Left colon (tissue), 2 donors: ENCODE measurements at places on chromosomes 6 and 20.
A peak's percentile ranks its signal among the peaks of the same experiment; 100 is the strongest.

GRCh38 chr20:38325905-38326304, 20.4 kb upstream of the LBP start:
- DNase-seq = no peak

GRCh38 chr20:19953606-19954005, 63.6 kb upstream of the NAA20 start:
- no peak for DNase-seq

- DNase-seq = no peak
These were observed 57.8 kb downstream of the KIZ start for GRCh38 chr20:21183722-21184121.

GRCh38 chr20:58483051-58483450, 32.1 kb downstream of the APCDD1L start:
- DNase-seq = no peak

- no peak for DNase-seq
These were observed 11.5 kb upstream of the BTBD9 start for GRCh38 chr6:38651121-38651784.

DNA sequence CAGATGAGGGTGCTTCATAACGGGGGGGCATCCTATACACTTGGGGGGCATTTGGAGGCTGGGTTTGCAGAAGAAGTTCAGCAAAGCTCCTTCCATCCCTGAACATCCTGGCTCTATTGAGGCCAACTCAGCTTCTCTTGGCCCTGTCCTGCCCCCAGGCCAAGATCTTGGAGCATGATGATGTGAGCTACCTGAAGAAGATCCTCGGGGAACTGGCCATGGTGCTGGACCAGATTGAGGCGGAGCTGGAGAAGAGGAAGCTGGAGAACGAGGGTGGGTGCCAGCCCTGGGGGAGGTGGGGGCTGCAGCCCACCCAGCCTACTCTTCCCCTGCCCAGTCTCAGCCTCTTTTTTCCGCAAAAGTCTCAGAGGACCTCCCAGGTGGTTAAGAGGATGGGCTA, 17.2 kb downstream of the GDAP1L1 start:
- no peak for DNase-seq

GRCh38 chr6:163320804-163321203, 93.7 kb upstream of the QKI start:
- DNase-seq = no peak

DNA sequence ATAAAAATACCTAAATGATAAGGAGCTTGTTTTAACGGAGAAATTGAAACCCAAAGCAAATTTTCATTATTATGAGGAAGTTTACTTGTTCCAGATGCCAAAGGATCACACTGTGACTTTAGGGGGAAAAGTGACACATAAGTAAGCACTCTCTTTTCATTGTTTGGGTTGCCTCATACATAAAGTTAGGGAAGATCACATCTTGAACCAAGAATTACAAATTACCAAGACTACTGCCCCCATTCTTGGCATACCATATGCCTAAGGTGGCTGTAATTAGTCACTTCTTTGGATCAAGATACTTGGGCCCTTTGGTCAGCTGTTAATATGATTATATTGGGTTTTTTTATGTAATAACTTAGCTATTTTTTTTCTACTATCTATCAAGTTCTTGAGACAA, 269.0 kb downstream of the COL12A1 start:
- no peak for DNase-seq

DNA sequence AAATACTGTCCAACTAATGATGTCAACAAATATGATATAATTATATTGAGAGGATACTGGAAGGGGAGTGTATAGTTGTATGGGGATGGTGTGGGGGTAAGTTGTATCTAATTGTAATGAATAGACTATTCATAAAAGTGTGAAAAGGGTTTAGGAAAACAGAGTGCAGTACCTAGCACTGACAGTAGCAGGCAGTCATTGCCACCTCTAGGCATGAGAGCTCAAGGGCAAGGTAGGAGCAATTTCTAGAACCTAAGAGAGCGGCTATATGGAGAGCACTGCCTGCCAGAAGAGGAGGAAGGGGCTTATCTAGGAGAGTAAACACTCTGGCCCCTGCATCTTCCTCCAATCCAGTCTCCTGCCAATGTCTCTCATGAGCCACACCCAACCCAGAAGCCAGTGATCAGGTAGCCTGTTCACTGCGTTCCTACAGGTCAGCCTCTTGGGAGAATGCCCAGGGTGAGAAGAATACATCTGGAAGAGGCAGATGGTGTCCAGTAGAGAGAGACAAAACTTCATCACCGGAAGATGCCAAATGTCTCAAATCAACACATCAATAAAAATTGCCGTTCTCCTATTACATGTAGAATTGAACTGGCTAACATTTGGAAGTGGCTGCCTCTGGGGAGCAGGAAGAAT, 200.0 kb downstream of the LY86 start:
- peak; percentile 38 for DNase-seq

DNA sequence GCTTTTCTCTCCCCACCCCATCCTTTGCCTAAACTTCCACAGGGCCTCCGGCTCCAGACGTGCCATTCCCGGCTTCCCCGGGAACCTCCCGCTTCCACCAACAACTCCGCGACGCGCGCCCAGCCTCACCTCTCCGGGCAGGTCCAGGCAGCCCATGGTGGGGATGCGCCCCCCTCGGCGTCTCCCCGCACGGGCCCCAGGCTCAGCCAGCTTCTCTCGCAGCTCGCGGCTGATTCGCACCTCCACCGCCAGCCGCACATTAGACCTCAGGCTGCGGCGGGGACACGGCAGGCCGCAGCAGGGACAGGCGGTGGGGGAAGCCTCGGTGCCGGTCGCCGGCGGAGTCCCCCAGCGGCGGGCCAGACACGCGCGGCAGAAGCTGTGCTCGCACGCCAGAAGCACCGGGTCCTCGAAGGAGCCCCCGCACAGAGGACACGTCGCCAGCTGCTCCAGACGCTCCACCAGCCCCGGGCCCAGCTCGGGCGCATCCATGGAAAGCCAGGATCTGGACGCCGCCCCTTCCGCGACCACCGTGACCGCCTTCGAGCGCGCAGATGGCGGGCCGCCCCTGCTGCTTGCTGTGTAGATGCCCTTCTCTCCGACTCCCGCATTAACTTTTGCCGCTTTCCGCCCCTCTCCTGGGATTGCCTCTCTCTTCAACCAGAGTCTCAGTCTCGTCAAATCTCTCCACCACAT, at the start of gene RNF39:
TSS of gene RNF39 (minus strand) at position 676 of the 696 bp plus-strand sequence. CDS start at position 492, 184 bp downstream.
- peak; percentile 27 for DNase-seq

DNA sequence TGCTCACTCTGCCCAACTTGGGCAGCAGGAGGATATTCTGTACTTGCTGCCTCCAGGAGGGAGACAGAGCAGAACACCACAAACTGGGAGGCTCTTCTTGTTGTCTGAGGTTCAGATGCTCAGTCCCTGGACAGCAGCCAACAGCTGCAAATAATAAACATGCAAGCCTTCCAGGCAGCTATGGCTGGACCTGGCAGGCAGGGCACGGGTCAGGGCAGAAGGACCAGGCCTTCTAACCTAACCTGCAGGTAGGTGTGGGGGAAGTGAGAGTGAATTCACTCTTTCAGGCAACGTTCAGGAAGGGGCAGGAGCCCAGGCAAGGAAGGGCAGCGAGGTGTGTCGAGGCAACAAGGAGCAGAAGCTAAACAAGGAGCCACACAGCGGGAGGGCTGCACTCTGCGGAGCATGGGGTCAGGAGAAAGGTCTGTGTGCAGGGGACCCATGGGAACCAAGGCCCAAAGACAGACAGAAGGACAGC, 31.5 kb downstream of the NINL start:
- DNase-seq = peak; percentile 47

GRCh38 chr6:13831615-13832014, 17.3 kb upstream of the MCUR1 start:
- no peak for DNase-seq

- no peak for DNase-seq
These were observed 10.4 kb downstream of the GCNT2 start for GRCh38 chr6:10531503-10531902.

- no peak for DNase-seq
These were observed 103.5 kb downstream of the CD24 start for GRCh38 chr6:106870824-106871717.

DNA sequence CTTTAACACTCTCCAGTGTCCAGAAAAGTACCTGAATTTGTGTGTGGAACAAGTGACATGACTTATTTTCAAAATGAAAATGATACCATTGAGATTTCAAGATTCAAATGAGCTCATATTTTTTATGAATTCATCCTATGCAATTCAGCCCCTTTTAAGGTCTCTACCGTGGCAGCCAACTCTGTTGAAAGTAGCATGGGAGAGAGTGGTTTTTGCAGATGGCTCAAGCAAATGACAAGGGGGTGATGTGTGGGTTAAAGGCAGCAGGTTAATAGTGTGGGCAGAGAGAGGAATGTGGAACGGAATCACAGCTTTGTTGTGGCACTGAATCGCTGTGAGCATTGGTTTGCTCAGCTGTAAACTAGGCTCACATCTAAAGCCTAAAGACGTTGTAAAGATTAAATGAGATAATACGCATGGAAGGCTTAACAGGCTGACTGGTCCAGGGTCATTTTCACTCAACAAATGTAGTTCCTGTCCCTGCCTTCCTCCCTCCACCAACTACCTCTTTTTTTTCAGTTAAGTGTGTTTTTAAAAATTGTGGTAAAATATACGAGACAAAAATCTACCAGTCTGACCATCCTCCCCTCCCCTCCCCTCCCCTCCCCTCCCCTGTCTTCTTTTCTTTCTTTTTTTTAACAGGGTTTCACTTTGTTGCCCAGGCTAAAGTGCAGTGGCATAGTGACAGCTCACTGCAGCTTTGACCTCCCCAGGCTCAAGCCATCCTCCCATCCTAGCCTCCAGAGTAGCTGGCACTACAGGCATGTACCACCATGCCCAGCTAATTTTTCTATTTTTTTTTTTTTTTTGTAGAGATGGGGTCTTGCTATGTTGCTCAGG, 114.7 kb upstream of the ZNF217 start:
- DNase-seq = no peak

DNA sequence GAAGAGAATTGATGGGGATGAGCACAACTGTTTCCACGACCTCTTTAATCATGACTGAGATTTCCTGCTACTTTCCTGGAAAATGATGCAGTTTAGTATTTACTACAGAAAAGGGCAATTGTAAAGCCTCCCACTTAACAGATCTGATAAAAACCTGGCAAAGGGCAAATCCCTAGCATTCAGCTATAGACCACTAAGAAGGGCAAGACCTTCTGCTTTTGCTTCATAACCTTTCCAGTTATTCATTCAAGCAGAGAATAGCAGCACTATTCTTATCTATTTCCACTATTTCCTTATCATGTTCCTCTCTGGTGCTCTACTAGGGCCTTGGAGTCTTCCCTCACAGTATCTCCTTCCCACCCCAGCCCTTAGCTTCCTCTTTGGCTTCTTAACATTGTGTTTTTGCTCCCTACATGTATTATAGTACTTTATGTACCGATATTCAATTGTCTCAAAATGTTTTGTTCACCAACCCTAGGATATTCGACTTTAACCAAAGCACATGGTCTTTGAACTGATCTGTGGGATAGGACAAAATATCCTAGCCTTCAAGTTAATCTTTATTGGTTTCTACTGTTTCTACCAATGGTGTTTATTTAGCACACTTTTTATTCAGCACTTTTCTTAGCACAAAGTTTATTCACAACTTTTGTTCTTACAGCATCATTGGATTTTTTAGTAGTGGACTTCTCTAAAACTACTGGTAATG, 32.7 kb upstream of the MANEA start:
- no peak for DNase-seq

GRCh38 chr6:111782192-111782809, 91.0 kb downstream of the FYN start:
- DNase-seq = no peak
